K562 (cell line): ENCODE measurements at places on chromosomes 4 and X.
A peak's percentile ranks its signal among the peaks of the same experiment; 100 is the strongest.

GRCh38 chrX:56130031-56130430 is 102.1 kb upstream of the KLF8 start:
- DNase-seq: no peak

DNA sequence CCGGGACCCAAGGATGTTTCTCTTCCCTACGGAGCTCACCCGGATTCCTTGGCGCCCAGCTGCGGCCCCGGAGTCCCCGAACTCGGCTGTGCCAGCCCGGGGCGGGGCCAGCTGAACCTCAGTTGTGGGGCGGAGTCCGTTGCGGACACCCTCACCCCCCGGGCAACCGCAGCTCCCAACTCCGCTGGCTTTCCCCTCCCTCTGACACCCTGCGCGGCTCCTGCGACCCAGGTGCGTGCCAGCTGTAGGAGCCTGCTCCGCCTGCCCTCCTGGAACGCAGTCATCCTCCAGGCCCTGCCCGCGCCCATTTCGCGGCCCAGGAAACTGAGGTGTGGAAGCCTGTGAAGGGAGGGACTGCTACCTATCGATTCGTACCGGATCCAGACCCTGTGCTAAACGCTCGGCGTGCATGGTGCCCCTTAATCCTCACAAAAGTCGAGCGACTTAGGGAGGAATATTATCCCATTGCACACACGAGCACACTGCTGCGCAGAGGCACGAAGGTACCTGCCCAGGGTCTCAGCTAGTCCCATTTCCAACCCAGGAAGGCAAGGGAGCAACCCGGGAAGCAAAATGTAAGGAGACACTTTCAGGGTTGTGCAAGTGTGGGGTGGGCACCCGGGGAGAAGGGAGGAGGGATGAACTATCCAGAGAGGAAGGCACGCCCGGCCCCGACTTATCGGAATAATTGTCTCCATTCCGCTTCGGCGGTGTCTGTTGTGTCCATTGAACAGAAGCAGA is 12.3 kb downstream of the MSX1 start:
- DNase-seq: no peak

DNA sequence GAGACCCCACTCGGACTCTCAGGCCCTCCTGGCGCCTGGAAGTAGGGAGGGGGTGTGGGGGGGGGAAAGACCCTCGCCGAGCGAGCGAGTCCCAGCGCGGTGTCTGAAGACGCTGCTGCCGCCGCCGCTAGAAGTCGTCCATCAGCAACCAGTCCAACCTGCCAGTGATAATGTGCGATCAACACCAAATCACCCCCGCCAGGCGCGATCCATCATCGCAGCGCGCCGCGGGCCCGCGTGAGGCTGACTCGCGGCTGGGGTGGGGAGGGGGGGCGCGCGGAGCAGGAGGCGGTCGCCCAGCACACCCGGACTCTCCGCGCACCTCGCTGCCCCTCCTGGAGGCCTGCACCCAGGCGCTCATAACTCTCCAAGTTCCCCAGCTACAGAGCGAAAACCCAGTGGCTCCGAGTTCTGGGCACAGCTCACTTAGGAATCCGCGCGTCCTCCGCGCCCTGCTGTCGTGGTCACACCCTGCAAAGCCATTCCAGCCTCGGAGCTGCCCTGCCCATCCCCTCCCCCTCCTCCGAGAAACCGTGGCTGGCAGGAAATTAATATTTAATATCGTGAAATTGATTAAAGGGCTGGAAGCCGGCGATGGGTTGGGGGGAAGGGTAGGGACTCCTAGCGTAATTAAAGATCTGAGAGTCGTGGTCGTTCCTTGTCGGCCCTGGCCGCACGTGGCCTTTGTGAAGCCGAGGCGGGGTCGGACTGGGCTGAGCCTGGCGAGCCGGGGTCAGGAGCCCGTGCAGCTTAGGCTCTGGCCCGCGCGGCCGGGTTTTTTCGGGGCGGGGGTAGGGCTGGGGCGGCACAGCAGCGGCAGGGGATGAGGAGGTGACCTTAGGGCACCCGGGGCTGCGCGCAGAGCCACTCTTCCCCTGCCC is 58.1 kb upstream of the BCOR start:
- peak; percentile 52 for DNase-seq

- DNase-seq: no peak
These were observed 18.3 kb downstream of the KLF3 start for GRCh38 chr4:38682336-38682735.

GRCh38 chr4:7083597-7084563 is 16.0 kb upstream of the GRPEL1 start:
- no peak for DNase-seq

GRCh38 chrX:29432534-29432933 is 782.8 kb upstream of the MAGEB2 start:
- no peak for DNase-seq

DNA sequence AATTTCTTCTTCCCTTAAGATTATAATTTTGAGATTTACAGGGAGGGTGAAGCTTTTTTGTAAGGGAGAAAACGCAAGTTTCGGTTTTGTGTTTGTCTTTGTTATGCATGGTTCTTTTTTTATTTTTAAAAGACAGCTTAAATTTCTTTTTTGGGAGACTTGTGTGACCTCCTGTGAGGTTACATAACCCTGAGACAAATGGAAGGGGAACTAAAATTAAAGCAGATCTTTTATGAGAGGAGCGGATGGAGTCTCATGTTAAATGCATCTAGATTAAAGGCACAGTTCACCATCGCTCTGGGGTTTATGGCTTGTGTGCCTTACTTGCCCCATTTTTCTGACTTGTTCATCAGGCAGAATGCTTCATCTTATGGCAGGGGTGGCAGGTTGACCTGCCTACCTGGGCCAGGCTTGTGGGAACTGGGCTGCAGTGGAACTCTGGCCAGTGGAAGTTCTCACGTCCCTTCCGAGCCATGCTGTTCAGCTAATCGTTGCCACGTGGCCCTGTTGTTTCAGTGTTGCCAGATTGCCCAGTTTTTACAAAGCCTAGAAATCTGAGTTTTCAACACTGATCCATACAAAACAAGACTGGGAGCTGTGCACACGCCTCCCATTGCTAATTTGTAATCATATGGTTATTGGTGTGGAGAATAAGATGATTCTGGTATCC is 291.8 kb downstream of the ARHGAP10 start:
- no peak for DNase-seq

DNA sequence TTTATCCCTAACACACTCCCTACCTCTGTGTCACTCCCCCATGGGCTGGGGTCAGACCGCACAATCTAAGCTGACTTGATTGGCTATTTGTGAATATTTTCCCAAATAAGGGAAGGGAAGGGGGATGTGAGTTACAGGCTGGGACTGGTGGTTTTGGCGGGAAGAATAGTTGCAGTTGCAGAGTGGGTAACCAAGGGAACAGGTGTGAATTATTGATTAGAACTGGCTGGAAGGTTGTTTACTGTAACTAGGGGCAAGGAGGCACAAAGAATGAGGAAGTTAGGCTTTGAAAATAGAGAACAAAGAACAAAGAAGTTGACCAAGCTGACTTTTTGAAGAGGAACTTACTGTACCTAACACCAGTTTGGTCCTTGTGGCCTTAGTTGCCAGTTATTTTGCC is 88.0 kb upstream of the XAGE2 start:
- no peak for DNase-seq

DNA sequence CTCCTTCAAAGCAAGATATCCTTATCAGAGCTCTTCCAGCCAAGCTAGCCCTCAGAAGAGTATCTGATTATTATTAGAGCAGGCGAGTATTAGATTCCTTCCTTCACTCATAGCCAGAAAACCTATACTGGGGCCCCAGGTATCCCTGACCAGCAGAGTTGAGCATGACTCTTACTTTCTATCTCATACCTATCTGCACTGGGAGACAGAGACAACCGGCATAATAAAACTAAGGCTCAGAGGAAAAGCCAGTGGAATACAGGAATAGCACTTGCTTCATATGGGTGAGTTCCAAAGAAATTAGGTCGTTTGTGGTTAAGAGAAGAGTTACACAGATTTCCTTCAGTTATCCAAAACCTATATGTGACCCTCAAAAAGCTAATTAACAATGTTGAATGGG is 41.8 kb upstream of the COX7B2 start:
- DNase-seq: no peak

DNA sequence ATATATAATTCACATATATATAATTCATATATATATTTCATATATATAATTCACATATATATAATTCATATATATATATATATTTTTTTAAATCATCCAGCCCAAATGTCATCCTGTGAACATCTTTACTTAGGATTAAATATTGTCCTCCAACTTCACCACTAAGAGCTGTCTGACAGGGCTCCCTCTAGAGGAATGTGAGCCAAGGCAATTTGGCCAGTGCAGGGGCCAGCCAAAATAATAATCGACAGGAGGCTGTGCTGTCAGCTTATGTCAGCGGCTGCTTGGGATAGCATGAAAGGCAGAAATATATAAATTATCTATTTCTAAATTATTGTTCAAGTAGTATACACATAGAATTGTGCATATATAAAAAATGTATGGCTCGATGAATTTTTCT is 29.5 kb downstream of the EGFL6 start:
- DNase-seq: peak; percentile 28

GRCh38 chr4:25903900-25904747 is 9.9 kb upstream of the SMIM20 start:
- DNase-seq: no peak

DNA sequence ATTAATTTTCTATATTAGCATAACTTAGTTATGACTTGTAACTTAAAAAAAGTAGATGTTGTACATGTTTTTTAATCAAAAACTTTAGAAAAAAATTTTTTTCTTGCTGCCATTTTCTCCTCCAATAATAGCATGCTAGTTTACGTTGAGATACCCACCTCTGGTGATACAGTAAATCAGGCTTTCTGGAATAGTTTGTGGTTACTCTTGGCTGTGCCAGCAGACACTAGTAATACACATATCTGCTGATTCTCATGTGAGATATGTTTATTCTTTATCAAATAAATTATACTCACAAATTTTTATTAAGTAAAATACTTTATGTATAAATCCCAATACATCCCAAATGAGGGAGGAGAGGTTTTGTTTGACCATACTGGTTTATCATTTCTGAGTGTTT is 117.3 kb downstream of the KLHL8 start:
- no peak for DNase-seq

DNA sequence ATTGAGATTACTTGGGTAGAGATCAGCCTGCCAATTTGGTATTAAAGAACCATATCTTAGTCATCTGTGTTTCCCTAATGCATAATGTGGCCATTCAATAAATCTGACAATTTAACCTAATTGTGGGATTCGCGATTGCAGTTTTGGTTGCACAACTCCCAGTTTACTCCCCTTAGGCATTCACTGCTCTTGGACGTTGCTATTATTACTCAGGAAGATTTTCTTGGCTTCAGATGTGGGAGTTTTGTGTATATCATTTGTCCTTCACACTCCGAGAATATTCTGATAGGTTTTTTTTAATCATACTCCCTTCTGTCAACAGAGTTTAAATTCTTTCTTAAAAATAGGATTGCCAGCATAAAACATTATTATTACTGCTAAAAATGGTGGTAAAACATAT is 22.0 kb upstream of the TRPC3 start:
- DNase-seq: no peak

DNA sequence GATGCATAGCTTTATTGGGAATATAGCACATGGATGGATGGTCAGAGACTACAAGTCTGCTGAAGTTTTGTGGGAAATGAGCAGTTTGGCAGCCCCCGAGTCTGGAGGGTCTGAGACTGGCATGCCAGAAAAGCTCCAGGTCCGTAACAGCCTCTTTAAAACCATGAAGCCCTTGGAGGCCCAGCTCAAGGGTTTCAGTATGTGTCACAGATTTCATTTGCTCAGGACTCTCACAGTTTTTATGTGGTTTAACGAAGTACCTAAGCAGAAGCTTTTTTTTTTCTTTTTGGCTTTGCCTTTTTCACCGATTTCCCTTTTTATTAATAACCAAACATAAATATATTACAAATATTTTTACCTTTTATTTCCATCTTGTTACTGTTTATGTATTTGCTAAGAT is 30.6 kb upstream of the TMEM184C start:
- DNase-seq: no peak

DNA sequence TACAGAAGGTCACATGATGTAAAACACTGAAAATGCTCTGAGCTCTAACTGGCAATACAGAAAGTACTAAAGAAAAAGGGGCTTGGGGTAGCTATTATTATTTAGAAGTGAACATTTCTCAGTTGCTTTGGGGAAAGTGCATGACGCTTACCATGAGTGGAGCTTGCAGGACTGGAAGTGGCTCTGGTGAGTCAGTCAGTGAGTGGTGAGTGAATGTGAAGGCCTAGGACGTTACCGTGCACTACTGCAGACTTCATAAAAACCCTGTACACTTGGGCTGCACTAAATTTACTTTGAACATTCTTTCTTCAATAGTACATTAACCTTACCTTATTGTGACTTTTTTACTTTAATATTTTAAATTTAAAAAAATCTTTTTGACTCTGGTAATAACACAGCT is 89.3 kb upstream of the ENPP6 start:
- DNase-seq: no peak

DNA sequence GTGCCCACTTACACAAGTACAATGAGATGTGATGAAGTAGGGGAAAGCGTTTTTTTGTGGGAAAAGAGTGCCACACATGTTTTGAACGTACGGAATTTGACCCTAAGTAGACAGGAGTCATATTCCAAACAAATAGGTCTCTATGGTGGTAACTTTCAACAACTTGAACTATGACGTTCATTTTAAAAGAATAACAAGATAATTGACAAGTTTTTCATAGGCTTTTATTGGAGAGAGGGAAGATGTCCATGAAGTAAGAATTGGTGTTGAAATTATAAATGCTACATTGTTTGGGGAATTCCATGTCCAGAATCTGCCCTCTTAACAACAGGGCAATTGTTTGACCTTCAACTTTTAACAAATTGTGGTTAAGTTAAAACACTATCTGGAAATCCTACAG is 126.5 kb downstream of the GASK1B start:
- DNase-seq: no peak

GRCh38 chr4:29243054-29243453 is 1477.1 kb upstream of the PCDH7 start:
- DNase-seq: no peak

- no peak for DNase-seq
These were observed 11.3 kb upstream of the DRP2 start for GRCh38 chrX:101208152-101208905.

DNA sequence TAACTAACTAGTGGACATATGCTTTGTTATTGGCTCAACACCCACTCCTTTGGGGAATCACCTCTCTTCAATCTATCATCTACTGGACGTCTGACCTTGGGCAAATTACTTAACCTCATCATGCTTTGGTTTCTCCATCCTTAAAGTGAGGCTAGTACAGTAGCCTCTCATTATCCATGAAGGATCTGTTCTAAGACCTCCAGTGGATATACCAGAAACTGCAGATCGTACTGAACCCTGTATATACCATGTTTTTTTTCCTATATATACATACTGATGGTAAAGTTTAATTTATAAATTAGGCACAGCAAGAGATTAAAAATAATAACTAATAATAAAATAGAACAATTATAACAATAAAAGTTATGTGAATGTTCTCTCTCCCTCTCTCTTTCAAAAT is 56.2 kb downstream of the HMGB3 start:
- no peak for DNase-seq

DNA sequence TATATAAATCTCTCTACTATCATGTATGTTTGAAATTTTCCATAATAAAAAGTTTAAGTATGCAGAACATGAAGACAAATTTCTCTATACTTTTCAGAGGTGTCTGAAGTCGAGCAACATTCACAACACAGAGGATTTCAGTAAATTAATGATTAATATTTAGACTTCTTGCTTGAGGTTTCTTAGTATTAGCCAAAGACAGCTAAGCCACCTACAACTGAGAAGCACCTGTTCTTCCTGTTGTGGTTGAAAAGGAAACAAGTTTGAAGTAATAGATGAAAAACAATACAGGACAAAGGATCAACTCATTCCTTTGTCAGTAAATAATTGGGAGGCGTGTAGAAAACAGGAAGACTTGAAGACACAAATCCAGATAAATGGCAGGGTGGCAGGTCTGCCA is 21.1 kb downstream of the SCML1 start:
- no peak for DNase-seq
